ENCODE measurements at places on chromosomes 5 and 9.

- no peak for DNase-seq
Observed at GRCh38 chr5:122144236-122144635, 14.9 kb downstream of the ZNF474 start.

- DNase-seq: no peak
Observed at GRCh38 chr9:7439355-7439995, 360.1 kb downstream of the DMAC1 start.

GRCh38 chr9:34079181-34079580, 30.5 kb upstream of the UBAP2 start:
- DNase-seq: peak; percentile 84

- DNase-seq: no peak
Observed at GRCh38 chr9:72721067-72721466, 199.7 kb downstream of the TMC1 start.

DNA sequence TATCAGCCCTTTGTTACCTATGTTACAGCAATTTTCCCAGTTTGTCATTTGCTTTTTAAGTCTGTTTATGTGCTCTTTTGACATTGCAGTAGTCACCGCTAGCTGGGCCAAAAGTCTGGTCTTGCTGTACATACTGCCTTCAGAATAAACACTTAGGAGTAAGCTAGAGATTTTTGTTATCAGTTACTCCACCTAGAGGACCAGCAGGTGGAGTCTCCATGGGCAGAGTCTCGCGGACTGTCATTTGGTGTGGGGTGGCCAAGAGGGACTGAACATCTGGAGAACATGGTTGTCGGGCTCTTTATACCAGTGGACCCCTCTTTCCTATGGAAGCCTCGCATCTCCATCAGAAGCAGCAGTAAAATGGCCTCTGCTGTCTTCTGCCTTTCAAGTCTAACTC, 10.8 kb upstream of the MGAT1 start:
- DNase-seq: no peak

GRCh38 chr5:31066655-31067328, 126.7 kb upstream of the CDH6 start:
- no peak for DNase-seq

DNA sequence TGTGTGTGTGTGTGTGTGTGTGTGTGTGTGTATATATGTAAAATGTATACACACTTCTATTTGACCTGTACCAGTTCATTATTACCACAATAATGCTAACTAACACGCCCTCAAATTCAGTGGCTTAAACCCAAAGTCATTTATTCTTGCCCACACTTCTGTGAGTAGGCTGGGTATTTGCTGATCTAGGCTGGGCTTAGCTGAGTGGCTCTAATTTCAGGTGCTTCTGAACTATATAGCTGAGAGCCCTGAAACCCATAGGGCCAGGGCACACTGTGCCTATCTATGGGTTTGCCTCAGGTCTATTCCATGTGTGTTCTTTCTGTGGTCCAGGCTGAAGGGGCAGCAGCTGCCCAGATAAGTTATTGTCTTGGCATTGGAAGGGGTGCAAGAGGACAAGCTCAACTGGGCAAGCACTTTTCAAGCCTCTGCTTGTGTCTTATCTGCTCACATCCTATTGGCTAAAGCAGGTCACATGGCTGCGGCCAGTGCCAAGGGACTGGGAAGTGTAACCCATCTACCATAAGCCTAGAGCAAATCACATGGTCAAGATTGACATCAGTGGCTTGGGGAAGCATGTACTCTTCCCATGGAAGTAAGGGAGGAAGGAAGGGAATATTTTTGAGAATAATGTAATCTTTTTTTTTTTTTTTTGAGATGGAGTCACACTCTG, 139.9 kb downstream of the PALM2AKAP2 start:
- DNase-seq: no peak

GRCh38 chr9:86703346-86703745, 244.0 kb downstream of the GAS1 start:
- no peak for DNase-seq

DNA sequence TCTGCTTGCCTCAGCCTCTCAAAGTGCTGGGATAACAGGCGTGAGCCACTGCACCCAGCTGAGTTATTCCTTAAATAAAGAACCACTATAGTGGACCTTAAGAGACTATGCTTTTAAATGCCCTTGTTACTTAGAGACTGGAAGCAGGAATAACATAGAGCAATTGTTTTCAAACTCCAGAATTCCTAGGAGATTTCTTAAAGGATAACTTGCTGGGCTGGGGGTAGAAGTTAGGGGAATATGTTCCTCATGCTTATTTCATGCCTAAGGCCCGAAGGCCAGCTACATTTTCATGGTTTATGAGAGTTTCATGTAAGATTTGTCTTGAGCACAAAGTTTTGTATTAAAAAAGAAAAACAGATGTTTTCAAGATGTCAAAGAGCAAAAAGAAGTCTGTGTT, 48.2 kb downstream of the CSNK1A1 start:
- DNase-seq: no peak

- no peak for DNase-seq
Observed at GRCh38 chr9:34197756-34198711, 19.2 kb downstream of the UBAP1 start.

Measured in RWPE1 (cell line).